Endothelial cell of umbilical vein (primary cell): ENCODE measurements at places on chromosomes 5 and 9. TPM values are rescaled to one million over a fixed set of nuclear protein-coding genes. Genes with fewer than 3 reads are reported as not detected.

DNA sequence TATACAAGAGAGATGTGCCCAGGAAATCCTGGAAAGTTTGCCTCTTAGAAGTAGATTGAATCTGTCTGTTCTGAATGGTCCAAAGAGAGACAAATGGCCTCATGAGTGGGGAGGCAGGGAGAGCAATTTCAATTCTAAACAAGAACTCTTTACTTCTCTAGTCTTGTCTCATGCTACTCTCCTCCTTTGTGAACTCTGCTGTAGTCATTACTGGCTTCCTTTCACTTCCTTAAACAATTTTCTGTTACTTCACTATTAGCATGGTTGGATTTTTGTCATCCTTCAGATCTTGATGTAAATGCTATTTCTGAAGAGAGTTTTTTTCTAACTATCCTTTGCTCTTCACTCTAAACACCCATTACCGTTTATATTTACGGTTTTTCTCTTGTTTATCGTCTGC lies 54.0 kb upstream of the GRIN3A start:
- no peak overlapping the region for H3K4me3 ChIP-seq
- H3K4me1 ChIP-seq: no peaks in the 10 kb centered on the region

- no peak overlapping the region for H3K27ac ChIP-seq
- no peaks in the 10 kb centered on the region for H3K27me3 ChIP-seq
- no peaks in the 10 kb centered on the region for H3K36me3 ChIP-seq
- no peaks in the 10 kb centered on the region for H3K4me1 ChIP-seq
- no peak for DNase-seq
These were observed 45.7 kb upstream of the FAM170A start for GRCh38 chr5:119583684-119584083.

DNA sequence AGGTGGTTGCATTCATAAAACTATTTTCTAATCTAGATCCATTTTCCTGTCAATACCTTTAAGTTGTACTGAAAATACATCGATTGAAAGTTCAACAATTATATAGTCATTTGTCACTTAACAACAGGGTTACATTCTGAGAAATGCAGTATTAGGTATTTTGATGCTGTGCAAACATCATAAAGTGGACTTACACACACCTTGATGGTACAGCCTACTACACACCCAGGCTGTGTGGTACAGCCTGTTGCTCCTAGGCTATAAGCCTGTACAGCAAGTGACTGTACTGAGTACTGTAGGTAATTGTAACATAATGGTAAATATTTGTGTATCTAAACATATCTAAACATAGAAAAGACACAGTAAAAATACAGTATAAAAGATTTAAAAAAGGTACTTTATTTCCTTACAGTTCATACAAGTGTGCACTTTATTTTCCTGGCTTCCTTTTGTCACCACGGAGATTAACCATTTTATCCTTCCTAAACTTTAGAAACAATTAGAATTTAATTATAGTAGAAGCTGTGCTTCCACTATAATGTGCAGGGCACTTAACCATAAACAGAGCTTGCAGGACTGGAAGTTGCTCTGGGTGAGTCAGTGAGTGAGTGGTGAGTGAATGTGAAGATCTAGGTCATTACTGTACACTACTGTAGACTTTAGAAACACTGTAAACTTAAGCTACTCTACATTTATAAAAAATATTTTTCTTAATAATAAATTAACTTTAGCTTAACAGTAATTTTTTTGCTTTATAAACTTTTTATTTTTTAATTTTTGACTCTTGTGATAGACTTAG lies 42.9 kb upstream of the MEF2C start:
- no peak for DNase-seq
- H3K27ac ChIP-seq: no peak overlapping the region
- H3K27me3 ChIP-seq: no peaks in the 10 kb centered on the region
- no peaks in the 10 kb centered on the region for H3K36me3 ChIP-seq
- no peak overlapping the region for H3K4me3 ChIP-seq

DNA sequence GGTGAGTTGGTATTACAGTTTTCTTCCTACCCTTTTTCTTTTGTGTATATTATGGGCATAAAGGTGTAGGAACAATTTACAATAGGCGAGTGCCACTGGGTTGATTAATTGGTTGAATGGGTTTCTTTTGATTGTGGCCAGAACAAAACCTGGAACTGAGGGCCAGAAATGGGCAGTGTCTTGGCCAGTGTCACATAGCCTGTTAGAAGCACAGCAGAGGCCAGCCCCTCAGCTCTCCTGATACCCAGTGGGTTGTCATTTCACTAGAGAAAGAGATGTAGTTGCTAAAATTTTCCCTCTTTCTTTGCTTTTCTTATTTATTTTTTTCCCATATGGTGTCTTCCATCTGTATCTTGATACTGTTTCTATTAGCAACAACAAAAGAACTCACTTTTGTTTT lies 38.8 kb upstream of the SEMA6A start:
- H3K27me3 ChIP-seq: no peaks in the 10 kb centered on the region
- no peaks in the 10 kb centered on the region for H3K36me3 ChIP-seq
- no peak overlapping the region for H3K4me3 ChIP-seq

DNA sequence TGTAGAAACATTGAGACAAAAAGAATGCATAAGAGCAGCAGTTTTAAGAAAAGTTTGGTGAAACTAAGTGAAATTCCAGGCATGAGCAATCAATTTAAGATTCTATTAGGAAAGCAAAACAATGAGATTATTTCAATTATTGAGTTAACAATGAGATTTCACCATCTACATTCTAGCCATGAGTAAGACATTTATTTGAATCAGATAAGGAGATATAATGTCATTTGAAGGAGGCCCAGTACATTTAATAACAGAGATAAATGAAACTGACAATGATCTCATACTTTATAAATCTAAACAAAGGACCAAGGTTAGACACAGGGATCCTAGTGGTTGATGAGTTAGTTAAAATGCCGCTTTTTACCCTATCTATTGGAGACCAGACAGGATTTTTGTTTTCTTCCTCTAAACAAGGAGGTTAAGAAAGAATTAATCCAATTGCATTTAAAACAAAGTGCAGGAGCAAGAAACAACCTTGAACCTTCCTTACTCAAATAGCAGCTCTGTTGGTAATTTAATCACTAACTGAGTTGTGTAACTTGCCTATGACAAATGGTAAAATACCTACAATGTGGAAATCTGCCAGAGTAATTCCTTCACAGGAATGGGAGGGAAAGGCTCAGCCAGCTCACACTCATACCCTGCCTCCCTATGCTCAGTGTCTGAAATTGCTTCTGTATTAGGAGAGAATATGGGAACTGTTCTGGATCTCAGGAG lies 103.5 kb upstream of the NR3C1 start:
- no peak overlapping the region for H3K4me3 ChIP-seq
- no peak overlapping the region for H3K27ac ChIP-seq
- H3K27me3 ChIP-seq: no peaks in the 10 kb centered on the region
- H3K36me3 ChIP-seq: no peaks in the 10 kb centered on the region

GRCh38 chr5:97043511-97043910 lies 98.9 kb downstream of the LIX1 start:
- no peak for DNase-seq
- H3K27me3 ChIP-seq: peaks cover under 1% of the 10 kb centered on the region
- no peak overlapping the region for H3K27ac ChIP-seq

- no peak overlapping the region for H3K27ac ChIP-seq
- peaks cover 3% of the 10 kb centered on the region for H3K36me3 ChIP-seq
- no peak overlapping the region for H3K4me3 ChIP-seq
- H3K27me3 ChIP-seq: no peaks in the 10 kb centered on the region
- DNase-seq: no peak
These were observed 17.2 kb upstream of the NDST1 start for GRCh38 chr5:150490754-150491153.

GRCh38 chr9:6977761-6978160 lies 220.0 kb downstream of the KDM4C start:
- H3K4me3 ChIP-seq: no peak overlapping the region
- H3K36me3 ChIP-seq: no peaks in the 10 kb centered on the region
- no peak for DNase-seq
- H3K27ac ChIP-seq: no peak overlapping the region

The ATP6V0E1 gene
- total RNA-seq: 217 and 222 TPM in 2 replicates

The LRRC19 gene
- total RNA-seq: not detected in 2 replicates

The ANKH gene
- 31.4 and 39.5 TPM in 2 replicates for total RNA-seq

The C9orf85 gene
- 10.3 and 11.3 TPM in 2 replicates for total RNA-seq
